T follicular helper cell (primary cell): ENCODE measurements at places on chromosomes 7 and 10.
A peak's percentile ranks its signal among the peaks of the same experiment; 100 is the strongest.

DNA sequence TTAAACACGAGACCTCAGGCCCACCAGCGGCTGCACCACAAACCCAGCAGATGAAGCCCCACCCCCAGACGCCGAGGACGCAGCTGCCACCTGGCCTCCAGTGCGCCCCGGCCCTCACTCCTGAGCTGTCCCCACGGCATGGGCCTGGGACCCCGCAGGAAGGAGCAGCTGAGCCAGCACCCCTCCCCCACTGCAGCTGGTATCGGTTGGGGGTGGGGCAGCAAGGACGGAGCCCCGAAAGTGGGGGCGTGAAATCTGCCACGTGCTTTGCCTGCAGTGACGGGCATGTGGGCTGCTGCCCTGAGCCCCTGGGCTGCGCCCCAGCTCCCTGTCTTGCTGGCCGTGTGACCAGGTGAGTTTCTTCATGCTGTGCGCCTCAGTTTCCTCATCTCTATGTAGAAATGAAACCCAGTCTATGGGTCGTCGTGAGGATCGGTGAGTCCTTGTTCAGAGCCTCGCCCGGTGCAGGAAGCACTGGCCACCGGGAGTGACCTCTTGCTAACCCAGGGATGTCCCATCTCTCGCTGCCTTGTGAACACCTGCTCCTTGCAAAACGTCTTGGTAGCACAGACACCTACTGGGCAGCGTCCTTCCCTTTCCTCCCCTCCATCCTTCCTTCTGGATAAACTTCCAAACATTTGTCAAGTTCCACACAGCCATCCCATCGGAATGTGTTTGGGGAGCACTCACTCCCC, 32.0 kb downstream of the CFAP46 start:
- DNase-seq = no peak

GRCh38 chr10:47042199-47042473, 130.9 kb downstream of the PTPN20 start:
- DNase-seq = no peak

DNA sequence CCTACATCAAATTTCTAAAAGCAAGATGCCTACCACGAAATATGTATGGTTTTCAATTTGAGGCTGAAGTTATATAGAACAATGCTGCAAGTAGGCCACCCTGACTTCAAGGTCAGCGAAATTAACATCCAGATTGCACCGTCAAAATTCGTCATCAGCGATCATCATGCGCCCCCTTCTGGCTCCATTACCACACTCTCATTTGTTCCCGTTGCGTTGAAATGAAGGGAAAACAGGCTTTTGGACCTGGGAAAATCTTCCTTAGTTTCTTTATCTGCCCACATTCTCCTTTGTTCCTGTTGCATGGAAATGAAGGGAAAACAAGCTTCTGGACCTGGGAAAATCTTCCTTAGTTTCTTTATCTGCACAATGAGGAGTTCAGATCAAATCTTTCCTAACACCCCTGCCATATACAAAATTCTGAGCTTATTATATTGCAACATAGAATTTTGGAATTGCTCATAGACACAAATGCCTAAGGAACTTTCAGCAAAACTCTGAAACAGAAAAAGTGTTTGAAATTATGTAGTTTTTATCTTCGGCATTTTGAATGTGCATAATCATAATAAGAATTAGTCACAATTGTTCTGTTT, 98.2 kb upstream of the PRKCQ start:
- peak; percentile 43 for DNase-seq

DNA sequence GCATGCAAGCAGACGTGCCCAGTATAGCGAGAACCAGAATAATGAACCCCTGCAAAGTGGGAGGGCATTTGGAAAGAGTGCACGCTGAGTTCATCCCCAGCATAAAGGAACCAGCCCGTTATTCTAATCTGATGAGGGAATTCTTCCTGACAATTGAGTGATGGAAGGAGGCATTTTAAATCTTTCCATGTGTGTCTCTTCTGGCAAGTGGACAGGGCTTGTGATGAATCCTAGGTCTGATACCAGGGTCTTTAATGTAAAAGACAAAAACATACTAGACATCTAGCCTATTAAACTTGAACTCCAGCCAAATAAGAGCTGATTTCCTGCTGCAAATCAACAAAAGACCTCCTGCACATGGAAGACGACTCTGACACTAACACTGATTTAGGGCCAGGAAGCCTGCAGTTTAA, 301.2 kb downstream of the DPP6 start:
- DNase-seq = no peak

DNA sequence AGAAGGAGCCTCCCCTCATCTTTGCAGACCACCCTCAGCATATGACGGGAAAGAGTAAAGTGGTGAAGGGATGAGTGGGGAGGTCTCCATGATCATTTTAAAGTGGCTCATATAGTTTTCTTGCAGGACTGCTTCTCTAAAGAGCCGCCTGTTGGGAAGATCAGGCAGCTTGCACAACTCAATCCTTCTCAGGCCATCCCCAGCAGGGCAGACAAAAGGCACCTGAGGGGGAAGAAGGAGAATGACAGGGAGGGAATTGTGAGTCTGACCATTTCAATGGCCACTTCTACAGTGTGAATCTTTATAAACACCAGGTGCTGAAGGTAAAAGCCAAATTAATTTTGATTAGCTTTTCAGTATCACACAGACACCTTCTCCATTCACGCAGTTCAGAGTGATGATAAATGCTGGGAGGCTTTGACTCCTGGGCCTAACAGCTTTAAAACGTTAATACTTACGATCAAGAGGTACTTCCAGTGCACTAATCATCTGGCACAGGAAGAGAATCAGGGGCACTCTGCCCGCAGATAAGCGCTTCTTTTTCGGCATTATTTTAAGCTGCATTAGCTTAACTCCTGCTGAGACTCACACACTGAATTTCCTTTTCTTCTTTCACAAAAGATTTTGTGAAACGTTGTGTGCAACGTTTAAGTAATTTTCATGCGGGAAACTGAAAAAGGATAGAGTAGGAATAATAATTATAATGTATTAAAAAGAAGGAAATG, 109.5 kb upstream of the LAMB4 start:
- DNase-seq = no peak

- DNase-seq = no peak
These were observed 33.1 kb downstream of the RCC1L start for GRCh38 chr7:75040512-75040911.

DNA sequence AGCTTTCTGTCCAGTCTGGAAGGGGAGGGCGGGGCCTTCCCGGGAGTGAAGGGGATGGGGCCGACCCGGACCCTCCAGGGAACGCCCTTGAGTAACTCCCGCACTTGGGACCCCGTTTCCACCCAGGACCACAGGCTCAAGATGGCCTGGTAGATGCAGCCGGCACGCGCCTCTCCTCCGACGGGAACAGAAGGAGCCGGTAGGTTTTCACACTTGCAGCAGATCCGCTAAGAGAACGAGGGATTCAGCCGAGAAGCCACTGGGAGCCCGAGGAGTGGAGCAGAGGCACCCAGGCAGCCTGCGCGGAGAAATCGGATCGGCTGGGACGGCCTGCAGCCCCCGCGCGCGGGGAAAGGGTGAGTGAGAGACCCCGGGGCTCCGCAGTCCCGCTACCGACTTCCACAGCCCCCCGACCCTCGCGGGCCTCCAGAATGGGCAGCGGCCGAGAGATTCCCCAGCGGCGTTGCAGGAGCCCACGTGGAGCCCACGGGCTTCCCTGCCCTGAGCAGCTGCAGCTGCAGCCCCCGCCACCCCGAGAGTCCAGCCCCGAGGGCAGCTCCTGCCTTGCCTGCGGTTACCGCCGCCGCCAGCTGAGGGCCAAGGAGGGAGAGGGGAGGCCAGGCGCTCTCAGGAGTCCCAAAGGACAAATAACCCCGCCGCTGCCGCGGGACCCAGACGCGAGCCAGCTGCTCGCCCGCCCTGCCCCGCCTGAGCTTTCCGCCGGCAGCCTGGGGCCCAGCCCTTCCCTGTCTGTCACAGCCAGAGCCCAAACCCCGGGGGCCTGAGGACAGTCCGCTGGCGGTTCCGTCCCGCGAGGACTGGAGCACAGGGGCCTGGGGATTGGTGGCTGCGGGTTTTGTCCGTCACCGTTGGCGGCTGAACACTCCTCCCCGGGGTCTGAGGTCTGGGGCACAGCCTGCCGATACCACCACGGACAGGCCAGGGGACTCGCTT, 21.8 kb downstream of the IFT22 start:
- no peak for DNase-seq

DNA sequence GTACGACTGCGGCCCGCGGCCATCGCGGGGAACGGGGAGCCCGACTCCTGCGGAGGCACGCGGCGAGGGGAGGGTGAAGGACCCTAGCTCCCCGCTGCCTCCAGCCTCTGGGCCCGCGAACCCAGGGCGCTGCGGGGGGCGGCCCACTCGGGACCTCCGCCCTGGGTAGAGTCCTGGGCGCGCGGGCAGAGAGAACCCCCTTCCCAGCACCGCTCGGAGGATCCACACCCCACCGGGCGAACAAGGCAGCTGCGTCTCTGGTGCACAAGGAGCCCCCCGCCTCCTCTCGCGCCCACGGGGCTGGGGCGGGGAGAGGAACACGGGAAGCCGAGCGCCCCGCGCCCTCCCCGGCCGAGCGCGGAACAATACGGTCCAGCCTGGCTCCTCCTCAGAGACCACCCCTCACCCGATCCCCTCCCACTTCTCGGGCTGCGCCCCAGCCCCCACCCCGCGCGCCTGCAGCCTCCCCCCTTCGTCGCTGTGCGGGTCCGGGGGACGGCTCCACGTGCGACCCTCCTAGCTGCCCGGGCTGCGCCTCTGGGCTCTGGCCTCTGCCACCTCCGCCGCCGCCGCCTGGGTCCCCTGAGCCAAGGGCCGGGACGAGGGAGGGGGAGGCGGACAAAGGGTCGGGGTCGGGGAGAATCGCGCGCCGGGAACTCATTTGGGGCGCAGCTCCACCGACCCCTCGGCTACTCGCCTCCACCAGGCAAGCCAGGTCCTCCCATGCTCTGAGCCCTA, at the start of gene WDR86:
WDR86 (minus strand) TSS at position 372 of the 738 bp plus-strand sequence. CDS start 449 bp downstream, outside the sequence.
- no peak for DNase-seq

DNA sequence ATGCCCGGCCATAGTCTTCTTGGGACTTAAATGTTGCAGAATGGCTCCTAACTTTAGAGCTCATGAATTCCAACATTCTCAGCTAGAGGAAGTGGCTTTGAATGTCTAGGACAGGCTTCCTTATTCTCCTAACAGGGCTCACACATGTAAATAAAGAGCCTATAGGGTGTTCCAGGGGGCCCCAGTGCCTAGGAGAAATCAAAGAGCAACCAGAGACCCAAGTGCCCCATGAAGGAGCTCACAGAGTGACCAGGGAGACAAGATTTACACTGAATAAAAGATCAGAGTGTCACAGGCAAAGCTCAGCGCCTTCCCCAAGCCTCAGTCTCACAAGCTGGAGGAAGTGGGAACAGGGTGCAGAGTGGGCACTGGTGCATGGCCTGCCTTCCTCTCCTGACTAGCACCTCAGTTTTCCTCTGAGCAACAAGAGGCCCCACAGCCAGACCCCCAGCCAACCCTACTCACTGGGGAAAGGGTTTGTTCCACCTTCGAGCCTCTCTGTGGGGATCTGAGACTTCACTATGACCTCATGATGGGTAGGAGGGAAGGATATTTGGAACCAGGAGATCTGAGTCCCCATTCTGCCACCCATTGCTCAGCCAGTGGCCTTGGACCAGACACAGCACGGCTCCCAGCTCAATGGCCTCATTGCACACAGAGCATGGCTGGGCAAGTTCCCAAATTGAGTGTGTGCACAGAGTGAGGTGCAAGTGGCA, 16.0 kb downstream of the TMEM273 start:
- DNase-seq = no peak

GRCh38 chr10:62632071-62632809, 172.3 kb upstream of the ADO start:
- DNase-seq = peak; percentile 49

DNA sequence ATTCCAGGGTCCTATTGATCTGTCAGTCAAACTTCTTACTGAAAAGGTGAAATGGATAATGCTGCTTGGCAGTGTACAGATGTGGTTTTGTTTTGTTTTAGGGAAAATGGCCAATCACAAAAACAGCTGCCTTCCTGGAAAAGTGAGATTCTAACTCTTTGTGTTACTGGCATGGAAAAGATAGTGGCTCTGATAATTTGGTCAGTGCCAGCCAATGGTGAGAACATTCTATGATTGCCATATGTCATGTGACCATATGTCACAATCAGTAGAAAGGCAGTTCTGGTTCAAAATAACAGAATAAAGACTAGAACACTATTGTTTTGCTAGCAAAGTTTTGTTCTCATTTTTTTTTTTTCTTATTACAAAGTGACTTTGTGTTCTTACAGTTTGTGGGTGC, 139.2 kb upstream of the CCDC6 start:
- no peak for DNase-seq

GRCh38 chr10:103078309-103078615, 114.8 kb downstream of the NT5C2 start:
- DNase-seq = no peak

- DNase-seq = no peak
These were observed 15.1 kb upstream of the TBX20 start for GRCh38 chr7:35268953-35269352.
